Colonic mucosa (tissue), 4 donors: ENCODE measurements at places on chromosomes 6 and 20.

DNA sequence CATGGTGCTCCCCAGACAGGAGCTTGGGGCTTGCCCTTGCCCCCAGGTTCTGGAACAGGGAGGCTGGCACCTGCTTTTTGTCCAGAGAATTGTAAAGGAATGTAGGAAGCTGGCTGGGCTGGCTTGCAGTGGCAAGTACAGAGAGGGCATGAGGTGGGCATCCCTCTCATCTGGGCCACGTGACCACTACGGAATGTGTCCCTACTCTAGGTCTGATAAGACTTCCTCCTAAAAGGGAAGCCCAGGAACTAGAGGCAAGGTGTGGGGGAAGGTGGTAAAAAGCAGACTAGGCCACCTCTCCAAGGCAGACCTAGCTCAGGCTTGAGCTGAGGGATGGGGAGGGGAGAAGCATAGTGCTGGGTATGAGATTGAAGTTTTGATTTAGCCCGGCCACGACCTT, 38.8 kb downstream of the UNC5CL start:
- DNase-seq: no peak

GRCh38 chr6:153997221-153997620, 41.8 kb upstream of the OPRM1 start:
- no peak for DNase-seq

DNA sequence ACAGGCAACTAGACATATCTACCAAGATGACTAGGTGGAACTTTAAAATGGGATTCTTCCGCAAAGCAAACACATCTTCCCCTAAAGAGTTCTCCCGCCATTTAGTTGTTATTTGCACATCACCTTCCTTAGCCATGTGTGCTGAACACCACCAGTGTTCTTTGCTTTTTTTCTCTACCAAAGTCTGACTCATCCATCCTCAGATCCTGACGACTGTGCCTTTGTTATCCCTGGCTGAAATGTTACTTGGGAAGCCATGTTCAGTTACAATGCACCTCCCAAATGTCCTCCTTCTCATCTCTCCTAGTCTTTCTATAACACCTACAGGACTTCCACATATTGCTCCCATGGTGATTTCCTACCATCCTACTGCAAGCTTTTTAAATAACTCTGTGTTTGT, 593.5 kb upstream of the ARID1B start:
- no peak for DNase-seq

DNA sequence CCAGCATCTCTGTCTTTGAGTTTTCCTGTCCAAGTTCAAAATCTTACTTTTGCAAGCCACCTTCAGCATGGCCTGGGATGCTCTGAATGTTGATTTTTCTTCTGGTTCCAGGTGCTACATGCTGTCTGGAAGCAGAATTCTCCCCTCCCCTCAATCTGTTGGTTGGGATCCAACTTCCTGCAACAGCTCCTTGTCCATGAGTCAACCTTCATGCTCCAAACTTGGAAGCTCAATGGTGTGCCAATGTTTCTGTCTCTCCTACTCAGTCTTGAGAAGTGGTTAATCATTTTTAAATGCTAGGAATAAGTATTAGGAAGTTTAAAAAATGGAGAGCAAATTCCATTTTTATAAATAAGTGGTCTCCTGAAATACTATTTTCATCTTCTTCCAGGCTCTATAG, 33.2 kb upstream of the PLEKHG1 start:
- peak; percentile 31 for DNase-seq

GRCh38 chr6:152195896-152196295, 388.4 kb downstream of the ESR1 start:
- DNase-seq: no peak

DNA sequence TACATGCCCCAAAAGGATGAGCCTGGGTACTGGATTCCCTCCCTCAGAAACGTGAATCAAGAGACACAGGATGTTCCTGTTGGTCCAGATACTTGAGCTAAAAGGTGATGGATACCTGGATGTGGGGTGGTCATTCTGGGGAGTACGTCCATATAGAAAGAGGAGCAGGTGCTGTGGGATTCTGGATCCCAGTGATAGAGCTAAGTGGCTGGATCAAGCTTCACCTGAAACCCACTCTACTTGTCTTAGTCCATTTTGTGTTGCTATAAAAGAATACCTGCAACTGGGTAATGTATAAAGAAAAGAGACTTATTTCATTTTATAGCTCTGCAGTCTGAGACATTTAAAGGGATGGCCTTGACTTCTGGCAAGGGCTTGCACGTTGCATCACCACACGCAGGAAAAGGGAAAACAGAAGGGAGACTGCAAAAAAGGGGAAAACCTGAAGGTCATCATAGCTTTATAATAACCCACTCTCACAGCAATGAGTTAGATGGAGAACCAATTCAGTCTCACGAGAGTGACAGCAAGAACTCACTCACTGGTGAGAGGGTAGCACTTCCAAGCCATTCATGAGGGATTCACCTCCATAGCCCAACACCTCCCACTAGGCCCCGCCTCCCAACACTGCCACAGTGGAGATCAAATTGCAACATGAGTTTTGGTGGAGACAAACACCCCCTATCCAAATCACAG, 31.2 kb downstream of the RIPOR3 start:
- DNase-seq: no peak

DNA sequence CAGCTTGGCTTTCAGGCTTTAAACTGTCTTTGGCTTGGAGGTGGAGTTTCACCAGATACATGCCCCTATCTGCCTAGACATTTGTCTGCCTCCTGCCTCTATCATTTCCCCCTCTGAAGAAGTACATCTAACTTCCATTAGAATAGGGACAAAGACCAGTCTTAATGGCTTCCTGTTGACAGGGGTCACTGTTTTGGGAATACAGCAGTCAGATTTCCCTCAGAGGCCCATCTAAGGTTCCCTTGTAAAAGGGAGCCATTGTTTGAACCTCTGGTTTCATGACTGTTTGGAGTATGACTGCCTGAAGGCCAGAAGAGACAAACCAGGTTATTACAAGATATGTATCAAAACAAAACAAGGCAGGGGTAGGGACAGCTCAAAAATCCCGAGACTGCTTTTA, 665.7 kb upstream of the GJE1 start:
- no peak for DNase-seq

GRCh38 chr6:12011276-12012037, 655 bp upstream of the HIVEP1 start:
- peak; percentile 96 for DNase-seq

GRCh38 chr20:1207293-1207878, 4.1 kb downstream of the C20orf202 start:
- DNase-seq: no peak

GRCh38 chr6:122610690-122611455, 668 bp downstream of the PKIB start:
- peak; percentile 69 for DNase-seq

- DNase-seq: no peak
Observed at GRCh38 chr6:53044071-53044470, 21.1 kb upstream of the FBXO9 start.

GRCh38 chr20:34579979-34580940, 21.7 kb downstream of the MAP1LC3A start:
- DNase-seq: peak; percentile 68

GRCh38 chr20:60238992-60239660, 280.9 kb downstream of the CDH26 start:
- no peak for DNase-seq

DNA sequence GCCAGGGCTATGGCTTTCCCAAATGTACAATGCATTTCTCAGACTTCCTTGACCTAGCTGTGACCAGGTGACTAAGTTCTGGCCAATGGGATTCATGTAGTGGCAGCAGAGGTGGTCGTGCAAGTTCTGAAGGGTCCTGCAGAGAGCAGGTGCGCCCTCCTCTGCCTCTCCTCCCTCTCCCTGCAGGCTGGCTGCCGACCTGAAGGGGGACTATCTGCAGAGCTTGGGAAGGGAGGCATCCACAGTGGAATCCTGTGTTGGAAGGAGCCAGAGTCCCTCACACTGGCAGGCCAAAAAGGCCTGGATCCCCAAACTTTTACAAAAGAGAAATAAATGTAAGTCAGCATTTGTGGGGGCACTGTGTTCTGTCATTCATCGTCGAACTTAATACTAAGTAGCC, 66.6 kb downstream of the CDH26 start:
- no peak for DNase-seq

GRCh38 chr6:9704989-9705388, 709.9 kb downstream of the TFAP2A start:
- no peak for DNase-seq

GRCh38 chr20:36310215-36310981, 4.3 kb downstream of the DLGAP4 start:
- DNase-seq: no peak

DNA sequence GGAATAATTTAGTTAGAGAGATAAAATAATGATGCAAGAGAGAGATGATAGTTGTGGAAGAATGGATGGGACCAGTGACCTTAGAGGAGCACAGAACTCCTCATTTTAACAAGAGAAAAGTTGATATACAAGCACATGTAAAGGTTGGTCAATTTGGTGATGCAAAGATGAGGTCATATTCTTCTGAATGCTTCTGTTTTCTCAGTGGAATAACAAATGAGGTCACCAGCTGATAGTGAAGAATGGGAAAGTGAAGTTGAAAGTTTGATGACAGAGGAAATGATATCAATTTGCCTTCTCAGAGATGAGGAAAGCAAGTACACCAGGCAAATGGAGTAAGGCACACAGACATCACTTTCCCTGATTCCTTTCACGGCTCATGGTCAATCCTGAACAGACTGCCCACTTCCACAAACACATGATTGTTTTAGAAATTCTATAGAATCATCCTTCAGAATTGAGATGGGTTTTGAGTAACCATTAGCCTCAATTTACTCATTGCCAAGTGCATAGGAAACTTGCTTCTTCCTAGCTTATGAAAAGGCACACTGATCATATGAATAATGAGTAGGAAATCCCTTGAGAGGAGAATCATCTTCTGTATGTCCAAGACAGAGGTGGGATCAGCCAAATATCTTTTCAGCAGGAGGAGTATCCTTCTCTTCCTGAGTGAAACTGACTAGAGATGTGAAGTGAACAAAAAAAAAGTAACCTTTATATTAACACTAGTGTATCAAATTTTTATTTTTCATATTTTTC, 82.4 kb upstream of the TCF21 start:
- no peak for DNase-seq

GRCh38 chr20:5657190-5657875, 92.9 kb upstream of the SHLD1 start:
- peak; percentile 47 for DNase-seq

GRCh38 chr6:166785131-166785530, 158.1 kb upstream of the RPS6KA2 start:
- no peak for DNase-seq

- no peak for DNase-seq
Observed at GRCh38 chr20:59873409-59873808, 60.0 kb downstream of the SYCP2 start.

DNA sequence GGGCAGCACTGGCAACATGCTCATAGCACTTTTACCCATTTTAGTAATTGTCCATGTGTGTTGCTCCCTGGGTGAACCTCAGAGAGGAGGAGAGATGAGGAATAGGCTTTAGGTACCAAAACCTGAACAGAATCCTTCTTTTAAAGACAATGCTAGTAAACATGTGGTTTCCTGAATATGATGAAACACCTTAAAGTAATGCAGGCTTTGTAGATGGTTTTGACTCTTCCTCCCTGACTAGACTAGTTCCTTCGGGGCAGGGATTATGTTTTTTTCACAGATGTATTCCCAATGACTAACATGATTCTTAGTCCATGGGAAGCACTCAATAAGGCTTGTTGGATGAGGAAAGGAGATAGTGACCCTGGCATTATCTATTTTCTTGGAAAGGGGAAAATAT, 367.6 kb upstream of the JAG1 start:
- no peak for DNase-seq

- no peak for DNase-seq
Observed at GRCh38 chr6:94272327-94272726, 853.0 kb upstream of the EPHA7 start.

GRCh38 chr6:153668758-153669157, 370.3 kb upstream of the OPRM1 start:
- DNase-seq: no peak

- DNase-seq: peak; percentile 68
Observed at GRCh38 chr6:36679043-36679833, 724 bp downstream of the CDKN1A start.

DNA sequence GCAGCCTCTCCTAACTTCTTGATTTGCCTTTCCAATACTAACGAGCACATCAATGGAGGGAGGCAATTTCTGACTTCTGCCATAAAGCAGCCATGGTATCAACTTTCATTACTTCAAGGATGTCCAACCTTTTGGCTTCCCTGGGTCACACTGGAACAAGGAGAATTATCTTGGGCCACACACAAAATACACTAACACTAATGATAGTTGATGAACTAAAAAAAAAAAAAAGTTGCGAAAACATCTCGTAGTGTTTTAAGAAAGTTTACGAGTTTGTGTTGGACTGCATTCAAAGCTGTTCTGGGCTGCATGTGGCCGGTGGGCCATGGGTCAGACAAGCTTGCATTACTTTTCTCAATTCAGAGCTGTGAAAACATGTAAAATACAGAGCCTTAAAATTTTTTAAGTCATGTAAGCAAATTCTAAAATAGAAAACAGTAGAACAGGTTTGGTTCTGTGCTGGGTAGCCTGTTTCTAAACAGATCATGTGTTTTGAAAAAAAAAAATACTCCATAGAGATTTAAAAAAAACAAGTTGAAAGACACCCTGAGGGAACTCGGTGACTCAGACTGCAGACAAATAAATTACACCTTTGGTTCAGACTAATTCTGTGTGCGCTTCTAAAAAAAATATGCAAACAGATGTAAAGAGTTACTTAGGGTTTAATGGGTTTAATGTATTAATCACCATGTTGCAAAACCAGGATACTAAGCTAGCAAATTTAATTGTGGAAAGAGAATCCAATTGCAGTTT, 43.6 kb upstream of the SLC22A23 start:
- no peak for DNase-seq

DNA sequence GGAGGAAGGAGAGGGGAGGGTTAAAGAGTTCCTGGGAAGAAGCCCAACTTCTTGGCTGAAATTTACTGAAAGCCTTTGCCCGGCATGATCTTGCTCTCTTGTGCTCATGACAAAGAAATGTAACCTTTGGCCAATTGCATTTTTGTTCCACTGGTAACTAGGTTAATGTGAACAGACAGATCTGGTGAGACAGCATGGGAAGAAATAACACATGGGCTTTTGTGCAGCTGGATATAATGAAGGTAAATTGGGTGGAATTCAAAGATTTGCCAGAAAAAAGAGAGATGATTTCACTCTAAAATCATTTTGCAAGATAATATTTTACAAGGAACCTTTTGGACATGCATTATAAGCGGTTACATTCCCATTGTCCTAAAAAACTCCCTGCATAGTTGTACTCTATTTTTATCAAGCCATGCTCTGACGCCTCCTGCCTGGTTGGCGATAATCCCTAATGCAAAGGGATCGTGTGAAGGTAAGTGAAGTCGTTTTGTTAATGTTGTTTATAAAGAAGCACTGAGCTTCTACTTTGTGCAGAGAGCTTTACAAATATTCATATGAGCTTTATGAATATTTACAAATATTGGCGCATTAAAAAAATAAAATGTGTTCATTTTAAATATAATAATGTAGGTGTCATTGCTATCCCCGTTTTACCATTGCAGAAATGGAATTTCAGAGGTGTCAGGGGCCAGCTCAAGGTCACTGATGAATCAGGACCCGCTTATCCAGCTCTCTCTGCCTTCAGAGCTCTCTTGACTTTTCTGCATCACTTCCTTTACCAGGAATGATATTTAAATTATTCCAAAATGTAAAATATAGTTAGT, 161.3 kb upstream of the AGPAT4 start:
- no peak for DNase-seq

- DNase-seq: no peak
Observed at GRCh38 chr6:76435174-76435573, 362.7 kb upstream of the IMPG1 start.
